ENCODE measurements at places on chromosomes 4 and X.
A peak's percentile ranks its signal among the peaks of the same experiment; 100 is the strongest.

GRCh38 chr4:153112041-153112441, 92.2 kb upstream of the TRIM2 start:
- no peak for DNase-seq

DNA sequence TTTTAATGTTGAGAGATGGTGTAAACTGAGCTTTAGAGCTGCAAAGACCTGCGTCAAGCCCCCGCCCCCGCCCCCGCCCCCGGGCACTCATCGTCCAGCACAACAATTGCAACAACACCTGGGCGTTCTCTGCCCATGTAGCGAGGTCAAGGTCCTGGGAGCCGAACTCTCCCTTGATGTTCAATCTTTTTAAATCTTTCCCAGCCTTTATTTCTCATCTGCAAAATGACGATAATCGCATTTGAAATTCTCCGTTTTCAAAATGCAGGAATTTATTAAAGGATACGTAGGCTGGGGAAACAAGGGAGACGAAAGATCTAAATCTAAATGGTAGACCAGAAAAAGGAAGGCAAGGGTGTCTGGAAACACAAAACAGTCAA, 648 bp upstream of the MSMO1 start:
- peak; percentile 52 for DNase-seq

DNA sequence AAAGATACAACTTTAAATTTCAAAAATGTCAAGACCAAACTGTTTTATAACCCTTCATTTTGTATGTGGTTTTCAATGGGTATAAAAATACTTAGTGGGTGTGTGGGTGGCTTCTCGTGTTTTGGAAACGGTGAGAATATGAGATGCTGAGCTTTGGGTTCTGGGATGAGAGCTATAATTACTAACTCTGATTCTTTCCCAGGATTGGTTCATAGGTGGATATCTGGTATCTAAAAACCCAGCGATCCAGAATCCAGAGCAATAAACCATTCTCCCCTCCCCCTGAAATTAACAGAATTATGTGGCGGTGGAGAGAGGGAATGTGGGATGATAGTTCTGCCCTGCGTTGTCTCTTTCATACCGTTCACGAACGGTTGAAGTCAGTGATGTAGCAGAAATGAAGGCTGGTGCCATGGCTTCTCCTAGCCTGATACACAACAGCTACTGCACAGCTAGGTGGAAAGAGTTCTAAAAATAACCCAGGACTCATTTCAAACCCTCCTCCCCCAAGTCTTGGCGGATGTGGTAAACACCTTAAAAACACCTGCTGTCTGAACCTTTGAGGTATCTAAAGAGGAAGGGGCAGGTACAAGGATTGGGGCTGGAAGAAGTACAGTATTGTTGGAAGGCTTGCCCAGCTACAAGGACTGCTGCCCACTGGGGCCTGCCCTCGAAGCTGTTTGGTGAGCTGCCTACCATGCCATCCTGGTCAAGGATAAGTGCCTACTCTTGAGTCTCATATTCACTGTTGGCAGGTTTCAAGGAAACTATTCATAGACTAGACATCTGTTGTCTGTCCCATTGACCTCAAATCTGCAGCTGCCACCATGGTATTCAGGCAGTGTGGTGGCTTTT, 44.5 kb downstream of the SEPTIN11 start:
- DNase-seq = no peak

GRCh38 chr4:95556207-95556859, 7.6 kb upstream of the UNC5C start:
- no peak for DNase-seq

DNA sequence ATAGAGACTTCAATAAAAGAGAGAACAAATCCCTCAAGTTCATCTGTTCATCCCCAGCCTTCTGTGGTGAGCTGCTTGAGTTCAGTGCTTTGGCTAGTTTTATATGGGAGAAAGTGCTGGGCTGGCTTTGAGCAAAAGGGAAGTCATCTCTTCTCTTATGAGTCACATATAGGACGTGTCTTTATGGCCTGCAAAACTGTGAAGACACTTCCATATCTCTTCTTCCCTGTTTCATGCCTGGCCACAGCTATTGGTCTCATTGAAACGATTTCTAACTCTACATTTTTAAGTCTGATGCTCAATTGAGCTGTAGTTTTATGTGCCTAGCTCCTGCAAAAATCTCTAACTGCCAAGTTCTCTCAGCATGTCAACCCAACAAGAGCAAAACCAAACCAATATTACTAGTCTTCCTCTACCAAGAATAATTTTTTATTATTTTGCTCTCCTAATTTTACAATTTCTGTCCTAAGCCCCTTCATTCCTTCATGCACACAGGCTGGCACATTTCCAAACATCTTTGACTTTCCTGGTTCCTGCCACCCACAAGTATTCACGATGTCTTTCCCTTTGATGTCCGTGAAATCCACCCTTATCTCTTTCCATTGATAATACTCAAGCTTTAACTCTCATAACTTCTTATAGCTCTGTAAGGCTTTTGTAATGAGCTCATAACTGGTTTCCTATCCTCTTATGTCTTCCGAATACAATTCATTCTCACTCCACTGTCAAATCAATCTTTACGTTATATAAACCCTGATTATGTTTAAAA, 165.3 kb downstream of the BTC start:
- DNase-seq = peak; percentile 22

All from lung microvascular endothelial cell (primary cell).